Activated CD4-positive, alpha-beta T cell treated with anti-CD3 and anti-CD28 coated beads for 36 hours (primary cell): ENCODE measurements at places on chromosomes 5 and 9. TPM values are rescaled to one million over a fixed set of nuclear protein-coding genes. Genes with fewer than 3 reads are reported as not detected.

TNFSF8 gene
- total RNA-seq, result 48.2 TPM

FAM153A gene
- total RNA-seq, result 38.8 TPM

DNA sequence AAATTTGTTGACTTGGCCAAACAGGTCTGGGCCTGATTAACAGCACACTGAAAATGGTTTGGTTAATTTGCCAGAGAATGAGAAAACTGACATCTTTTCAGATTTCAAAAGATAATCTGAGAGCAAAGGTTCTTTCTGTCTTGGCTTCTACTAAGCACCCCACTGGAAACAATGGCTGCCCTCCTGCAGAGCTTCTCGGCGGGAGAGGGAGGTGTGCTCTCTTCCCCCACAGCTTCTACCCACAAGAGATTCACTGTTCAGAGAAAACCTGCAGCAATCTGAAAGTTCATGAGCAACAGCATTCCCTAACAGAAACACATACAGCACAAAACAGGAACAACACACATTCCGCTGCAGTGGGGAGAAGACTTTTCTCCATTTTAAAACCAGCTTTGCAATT, 3.0 kb downstream of the DNAH5 start:
- H3K27ac ChIP-seq, result no peak overlapping the region
- H3K4me1 ChIP-seq, result no peaks in the 10 kb centered on the region
- no peak for DNase-seq
- H3K36me3 ChIP-seq, result no peaks in the 10 kb centered on the region

DNA sequence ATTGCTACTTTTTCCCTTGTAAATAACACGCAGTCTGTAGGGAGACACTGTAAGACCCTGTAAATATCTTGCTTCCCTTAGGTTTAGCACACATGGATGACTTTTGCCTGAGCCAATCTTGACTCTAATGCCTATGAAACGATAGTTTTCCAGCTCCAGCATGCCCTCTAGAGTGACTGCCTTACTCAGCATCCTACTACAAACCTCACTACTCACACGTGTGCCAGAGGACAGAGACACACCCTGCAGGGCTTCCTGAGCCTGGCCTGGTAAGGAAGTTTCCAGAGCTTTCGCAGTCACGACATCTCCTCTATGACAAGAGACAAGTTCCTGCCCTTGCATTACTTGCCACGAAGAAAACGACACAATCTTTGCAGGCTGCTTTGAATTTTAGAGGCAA, 138.1 kb downstream of the ATPSCKMT start:
- H3K36me3 ChIP-seq, result no peaks in the 10 kb centered on the region
- H3K27me3 ChIP-seq, result peaks cover 2% of the 10 kb centered on the region
- DNase-seq, result peak; percentile 22
- no peak overlapping the region for H3K27ac ChIP-seq
- H3K4me1 ChIP-seq, result no peaks in the 10 kb centered on the region
- H3K4me3 ChIP-seq, result no peak overlapping the region

- peak; percentile 31 for DNase-seq
- H3K27me3 ChIP-seq, result peaks cover 55% of the 10 kb centered on the region
- peak overlapping the region; percentile 62 for H3K4me3 ChIP-seq
- H3K36me3 ChIP-seq, result no peaks in the 10 kb centered on the region
- peaks cover 17% of the 10 kb centered on the region for H3K4me1 ChIP-seq
Measured at GRCh38 chr5:122077366-122078115, 518 bp downstream of the LOX start.

CNTFR gene
- not detected for total RNA-seq

UBE2QL1 gene
- not detected for total RNA-seq

PCDHA2 gene
- total RNA-seq, result not detected

ST8SIA4 gene
- 32.0 TPM for total RNA-seq

GRCh38 chr9:36328798-36329411, 70.7 kb upstream of the GNE start:
- no peaks in the 10 kb centered on the region for H3K27me3 ChIP-seq
- no peak overlapping the region for H3K4me3 ChIP-seq
- no peak overlapping the region for H3K27ac ChIP-seq
- H3K36me3 ChIP-seq, result no peaks in the 10 kb centered on the region

GRCh38 chr5:112511920-112512319, 92.8 kb upstream of the EPB41L4A start:
- H3K27me3 ChIP-seq, result no peaks in the 10 kb centered on the region
- no peak overlapping the region for H3K4me3 ChIP-seq
- no peak for DNase-seq

DNA sequence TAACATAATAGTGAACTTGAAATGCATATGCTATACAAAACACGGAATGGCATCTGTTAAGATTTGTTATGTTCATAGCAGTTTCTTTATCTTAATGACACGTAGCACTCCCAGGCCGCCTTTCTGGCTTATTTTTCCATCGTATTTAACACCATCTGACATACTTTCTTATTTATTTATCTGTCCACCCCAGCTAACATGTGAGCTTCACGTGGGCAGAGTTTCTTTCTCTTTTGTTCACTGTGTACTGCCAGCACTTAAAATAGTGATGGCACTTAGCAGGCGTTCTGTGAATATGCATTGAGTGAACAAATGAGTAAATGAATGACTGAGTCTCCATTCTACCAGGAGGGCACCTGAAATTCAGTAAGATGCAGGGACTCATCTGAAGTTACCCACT, 29.4 kb upstream of the SYNPO start:
- H3K27ac ChIP-seq, result no peak overlapping the region
- H3K4me1 ChIP-seq, result peaks cover 2% of the 10 kb centered on the region
- no peak for DNase-seq
- H3K27me3 ChIP-seq, result no peaks in the 10 kb centered on the region

GRCh38 chr5:175855041-175855720, 16.2 kb upstream of the CPLX2 start:
- DNase-seq, result no peak
- H3K4me3 ChIP-seq, result no peak overlapping the region
- H3K36me3 ChIP-seq, result no peaks in the 10 kb centered on the region
- peaks cover 2% of the 10 kb centered on the region for H3K27me3 ChIP-seq
- no peak overlapping the region for H3K27ac ChIP-seq

DNA sequence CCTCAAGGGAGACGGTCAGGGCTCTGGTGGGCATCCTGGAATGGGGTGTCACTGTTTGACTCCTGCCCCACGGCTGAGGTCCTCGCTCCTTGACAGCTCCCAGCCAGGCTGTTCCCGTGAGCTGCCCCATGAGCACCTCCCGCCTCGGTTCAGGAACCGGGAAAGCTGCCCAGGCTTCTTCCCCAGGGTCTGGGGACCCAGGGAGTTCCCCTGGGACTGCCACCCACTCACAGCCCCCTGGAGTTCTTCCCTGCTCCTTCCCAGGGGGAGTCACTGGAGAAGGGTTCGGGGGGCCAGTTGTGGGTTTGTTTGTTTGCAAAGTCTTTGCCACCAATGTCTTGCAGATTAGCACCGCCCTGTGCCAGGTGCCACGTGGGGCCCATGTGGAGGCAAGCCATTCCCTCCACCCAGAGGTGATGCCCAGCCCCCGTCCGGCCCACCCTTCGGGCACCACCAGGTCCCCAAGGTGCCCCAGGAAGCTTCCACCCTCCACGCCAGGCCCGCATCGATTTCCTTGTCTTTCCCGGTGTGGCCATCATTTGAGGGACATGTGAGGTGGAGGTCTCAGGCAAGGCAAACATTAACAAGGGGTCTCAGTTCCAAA, 1.3 kb downstream of the PLPP7 start:
- H3K4me3 ChIP-seq, result no peak overlapping the region
- H3K27ac ChIP-seq, result no peak overlapping the region
- DNase-seq, result no peak
- H3K36me3 ChIP-seq, result no peaks in the 10 kb centered on the region

- H3K27me3 ChIP-seq, result no peaks in the 10 kb centered on the region
- DNase-seq, result peak; percentile 93
- H3K36me3 ChIP-seq, result no peaks in the 10 kb centered on the region
- H3K27ac ChIP-seq, result peak overlapping the region; percentile 77
- peaks cover 14% of the 10 kb centered on the region for H3K4me1 ChIP-seq
- H3K4me3 ChIP-seq, result peak overlapping the region; percentile 75
Measured at GRCh38 chr9:6703898-6704639, 53.7 kb upstream of the KDM4C start.

DNA sequence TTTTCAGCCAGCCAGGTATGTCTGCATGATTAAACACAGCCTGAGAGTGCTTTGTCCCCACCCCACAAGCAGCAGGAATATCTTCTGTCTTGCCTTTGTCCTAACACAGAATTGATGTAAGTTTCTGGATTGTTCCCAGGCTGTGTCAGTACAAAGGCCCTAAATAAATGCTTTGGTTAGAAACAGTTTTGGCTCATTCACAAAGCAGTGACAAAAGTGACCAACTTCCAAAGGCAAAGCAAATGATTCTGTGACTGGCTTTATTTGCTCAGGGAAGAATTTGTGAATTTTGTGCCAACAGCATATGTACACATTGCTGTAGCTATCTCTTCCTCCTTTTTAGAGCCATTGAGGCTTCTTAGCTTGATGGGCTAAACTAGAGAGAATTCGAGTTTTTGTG, 133.7 kb downstream of the PLPPR1 start:
- no peaks in the 10 kb centered on the region for H3K4me1 ChIP-seq
- H3K27ac ChIP-seq, result no peak overlapping the region
- no peaks in the 10 kb centered on the region for H3K27me3 ChIP-seq
- no peak overlapping the region for H3K4me3 ChIP-seq
- no peaks in the 10 kb centered on the region for H3K36me3 ChIP-seq

SLC38A9 gene
- 16.2 TPM for total RNA-seq

GRCh38 chr5:89055015-89055694, 172.2 kb upstream of the MEF2C start:
- no peak overlapping the region for H3K27ac ChIP-seq
- no peaks in the 10 kb centered on the region for H3K4me1 ChIP-seq
- H3K36me3 ChIP-seq, result no peaks in the 10 kb centered on the region
- H3K27me3 ChIP-seq, result peaks cover 2% of the 10 kb centered on the region
- DNase-seq, result no peak
- no peak overlapping the region for H3K4me3 ChIP-seq

- H3K4me1 ChIP-seq, result no peaks in the 10 kb centered on the region
- no peak for DNase-seq
- H3K4me3 ChIP-seq, result no peak overlapping the region
- no peaks in the 10 kb centered on the region for H3K36me3 ChIP-seq
- peaks cover 2% of the 10 kb centered on the region for H3K27me3 ChIP-seq
Measured at GRCh38 chr9:130308081-130308571, 42.6 kb downstream of the HMCN2 start.

EPB41L4A gene
- 0.05 TPM for total RNA-seq

GRCh38 chr5:126435261-126435660, 12.1 kb downstream of the GRAMD2B start:
- peaks cover 26% of the 10 kb centered on the region for H3K4me1 ChIP-seq
- H3K27me3 ChIP-seq, result no peaks in the 10 kb centered on the region
- no peak overlapping the region for H3K27ac ChIP-seq
- H3K4me3 ChIP-seq, result no peak overlapping the region
- DNase-seq, result no peak

DNA sequence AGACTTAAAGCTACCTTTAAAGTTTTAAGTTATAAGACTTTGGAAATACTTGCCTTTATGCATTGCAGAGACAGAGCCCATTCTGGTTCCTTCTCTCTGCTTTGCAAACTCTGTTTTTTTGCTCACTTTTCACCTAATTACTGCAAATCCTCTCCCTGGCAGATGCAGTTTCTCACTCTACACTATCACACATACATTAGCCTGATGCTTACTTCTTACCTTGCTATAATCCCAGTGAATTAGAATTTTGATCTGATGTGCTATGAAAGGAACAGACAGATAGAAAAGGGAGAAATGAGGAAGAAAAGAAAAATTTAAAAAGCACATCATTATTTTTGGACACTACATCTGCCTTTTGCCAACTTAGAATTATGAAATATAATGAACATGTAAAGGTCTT, 489.5 kb upstream of the EDIL3 start:
- no peak overlapping the region for H3K27ac ChIP-seq
- no peak overlapping the region for H3K4me3 ChIP-seq
- no peaks in the 10 kb centered on the region for H3K27me3 ChIP-seq
- H3K36me3 ChIP-seq, result no peaks in the 10 kb centered on the region
- DNase-seq, result no peak

- H3K4me1 ChIP-seq, result no peaks in the 10 kb centered on the region
- H3K27ac ChIP-seq, result no peak overlapping the region
- H3K4me3 ChIP-seq, result no peak overlapping the region
- H3K27me3 ChIP-seq, result peaks cover 13% of the 10 kb centered on the region
- H3K36me3 ChIP-seq, result no peaks in the 10 kb centered on the region
Measured at GRCh38 chr5:35367526-35367925, 137.2 kb upstream of the PRLR start.

DNA sequence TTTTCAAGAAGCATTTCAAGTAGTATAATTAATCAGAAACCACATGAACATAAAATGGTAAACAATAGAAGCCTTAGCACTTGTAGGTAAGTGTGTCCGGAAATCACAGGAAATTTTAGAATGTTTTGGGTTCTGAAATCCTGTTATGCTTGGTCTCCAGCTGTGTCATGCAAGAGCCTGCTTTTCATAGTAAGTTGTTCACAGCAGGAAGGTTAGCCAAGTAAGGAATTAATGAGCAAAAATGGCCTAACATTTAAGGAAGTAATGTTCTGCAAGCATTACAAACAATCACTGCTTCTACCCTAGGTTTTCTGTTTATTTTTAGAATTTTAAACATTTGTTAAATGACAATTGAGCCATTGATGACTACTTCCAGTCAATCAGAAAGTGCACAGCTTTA, 669.5 kb downstream of the SLCO4C1 start:
- no peaks in the 10 kb centered on the region for H3K36me3 ChIP-seq
- no peak overlapping the region for H3K4me3 ChIP-seq
- no peak for DNase-seq
- no peaks in the 10 kb centered on the region for H3K27me3 ChIP-seq

DNA sequence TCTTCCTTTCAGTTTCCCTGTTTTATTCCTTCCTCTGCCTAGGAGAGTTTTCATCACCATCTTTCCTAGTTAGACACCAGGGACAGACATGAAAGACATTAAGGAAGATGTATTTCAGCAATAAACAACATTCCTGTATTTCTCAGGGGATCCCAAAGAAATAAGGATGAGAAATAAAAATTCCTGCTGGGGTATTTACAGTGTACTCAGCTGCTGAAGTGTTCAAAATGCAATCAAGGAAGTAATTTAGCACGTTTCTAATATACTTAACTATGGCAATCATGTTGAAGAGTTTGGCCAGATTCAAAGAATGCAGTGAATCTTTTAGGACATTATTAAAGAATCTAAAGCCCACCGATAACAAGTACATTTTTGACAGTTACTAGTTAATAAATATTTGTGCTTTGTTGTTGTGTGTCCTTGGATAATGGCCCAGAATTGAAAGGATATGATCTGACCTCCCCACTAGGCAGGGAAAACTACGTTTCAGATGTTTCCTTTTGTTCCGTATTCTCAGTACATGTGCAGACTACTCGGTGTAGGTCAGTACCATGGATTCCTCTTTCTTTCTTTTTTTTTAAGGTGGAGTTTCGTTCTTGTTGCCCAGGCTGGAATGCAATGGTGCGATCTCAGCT, 46.8 kb downstream of the INIP start:
- DNase-seq, result no peak
- no peaks in the 10 kb centered on the region for H3K36me3 ChIP-seq
- no peak overlapping the region for H3K27ac ChIP-seq
- no peaks in the 10 kb centered on the region for H3K4me1 ChIP-seq
- no peak overlapping the region for H3K4me3 ChIP-seq
- H3K27me3 ChIP-seq, result no peaks in the 10 kb centered on the region
